ENCODE measurements at places on chromosomes 1 and 21.

DNA sequence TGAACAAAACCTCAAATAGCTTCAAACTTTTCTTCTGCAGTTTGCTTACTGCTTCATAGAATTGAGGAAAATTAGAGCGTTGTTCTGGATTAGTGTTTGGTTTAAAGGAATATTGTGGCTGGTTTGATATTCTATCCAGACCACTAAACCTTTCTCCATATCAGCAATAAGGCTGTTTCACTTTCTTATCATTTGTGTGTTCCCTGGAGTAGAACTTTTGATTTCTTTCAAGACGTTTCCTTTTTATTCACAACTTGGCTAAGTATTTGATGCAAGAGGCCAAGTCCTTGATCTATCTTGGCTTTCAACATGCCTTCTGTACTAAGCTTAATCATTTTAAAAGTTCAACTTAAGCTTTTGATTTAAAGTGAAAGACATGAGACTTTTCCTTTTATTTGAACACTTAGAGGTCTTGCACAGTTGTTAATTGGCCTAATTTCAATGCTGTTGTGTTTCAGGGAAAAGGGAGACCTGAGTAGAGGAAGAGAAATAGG is 359.1 kb downstream of the S1PR1 start:
- no peak for DNase-seq

DNA sequence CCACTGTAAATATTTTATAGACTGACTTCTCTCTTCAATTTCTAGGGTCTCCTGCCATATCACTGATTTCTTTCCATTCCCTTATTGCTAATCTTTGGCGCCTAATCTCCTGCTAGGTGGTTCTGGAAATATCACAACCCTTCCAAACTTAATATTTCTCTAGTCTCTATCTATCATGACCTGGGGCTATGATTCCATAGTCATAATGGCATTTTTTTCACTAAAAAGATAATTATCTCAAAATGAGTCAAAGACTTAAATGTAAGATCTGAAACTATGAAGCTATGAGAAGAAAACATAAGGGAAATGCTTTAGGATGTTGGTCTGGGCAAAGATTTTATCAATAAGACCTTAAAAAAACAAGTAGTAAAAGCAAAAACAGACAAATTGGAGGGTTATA is 74.2 kb downstream of the LEPR start:
- DNase-seq = no peak

GRCh38 chr21:40902299-40902698 is 55.3 kb upstream of the DSCAM start:
- no peak for DNase-seq

DNA sequence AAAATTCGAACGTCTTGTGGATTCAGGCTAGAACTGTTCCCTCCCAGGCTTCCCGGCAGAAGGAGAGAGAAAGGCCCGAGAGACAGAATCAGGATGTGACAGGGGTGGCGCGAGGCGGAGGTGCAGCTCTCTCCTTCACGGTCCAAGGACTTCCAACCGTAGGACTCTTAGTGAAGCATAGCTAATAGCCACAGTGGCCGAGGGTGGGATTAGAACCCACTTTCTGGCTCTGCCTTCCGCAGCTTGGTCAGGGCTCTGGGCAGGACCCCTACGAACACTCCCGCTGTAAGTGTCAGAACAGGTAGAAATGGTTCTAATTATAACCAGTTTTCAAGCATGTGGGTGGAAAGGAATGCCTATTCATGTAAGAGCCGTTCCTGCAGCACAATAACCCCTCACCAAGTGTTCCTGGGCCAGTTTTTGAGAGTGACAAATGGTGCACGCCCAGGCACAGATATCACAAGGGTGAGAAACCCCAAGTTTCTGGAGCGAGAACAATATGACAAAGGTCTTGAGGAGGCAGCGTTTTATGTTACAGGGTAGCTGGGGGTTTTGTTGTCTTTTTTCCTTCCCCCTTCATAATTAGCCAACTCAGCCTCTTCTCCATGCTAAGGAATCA is 86.4 kb downstream of the SYF2 start:
- DNase-seq = peak; percentile 14

- no peak for DNase-seq
These were observed 122.7 kb downstream of the GABPA start for GRCh38 chr21:25857308-25858074.

DNA sequence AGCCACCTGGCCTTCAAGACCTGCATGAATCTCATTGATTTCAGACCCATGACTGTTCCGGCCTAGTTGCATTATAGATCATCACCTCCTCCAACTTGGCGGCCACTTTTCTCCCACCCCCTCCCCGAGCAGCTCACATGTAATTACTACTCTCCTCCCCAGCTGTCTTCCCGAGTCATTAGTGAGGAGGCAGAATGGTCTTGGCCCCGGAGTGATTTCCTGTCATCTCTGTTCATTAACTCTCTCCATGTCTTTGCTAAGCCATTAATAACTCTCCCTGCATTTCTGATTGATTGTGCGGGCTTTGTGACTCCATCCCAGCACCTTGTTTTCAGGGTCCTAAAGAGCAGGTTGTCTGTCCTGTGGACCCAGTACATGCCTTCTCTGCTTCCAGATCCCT is 75.6 kb upstream of the CNTN2 start:
- DNase-seq = no peak

GRCh38 chr1:164498792-164499191 is 60.2 kb upstream of the PBX1 start:
- DNase-seq = no peak

GRCh38 chr1:63799820-63800219 is 26.0 kb downstream of the ROR1 start:
- no peak for DNase-seq

GRCh38 chr1:33126411-33127000 is 45.6 kb downstream of the AZIN2 start:
- DNase-seq = no peak

GRCh38 chr1:242056988-242057744 is 58.3 kb upstream of the MAP1LC3C start:
- no peak for DNase-seq

DNA sequence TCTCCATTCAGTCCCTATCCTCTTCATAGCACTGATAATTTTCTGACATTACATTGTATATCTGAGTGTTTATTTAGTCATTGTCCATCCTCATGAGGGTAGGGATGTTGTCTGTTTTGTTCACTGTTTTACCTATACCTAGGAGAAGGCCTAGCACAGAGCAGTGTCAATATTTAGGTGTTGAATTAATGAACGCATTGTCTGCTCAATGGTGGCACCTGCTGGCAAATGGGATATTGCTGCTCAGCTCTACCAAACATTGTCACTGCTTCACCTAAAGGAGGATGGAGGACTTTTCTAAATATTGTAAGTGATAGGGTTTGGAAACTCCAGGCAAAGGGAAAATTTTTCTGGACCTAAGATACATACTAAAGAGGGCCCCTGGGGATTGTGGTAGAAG is 243.9 kb downstream of the RRAGC start:
- DNase-seq = no peak

GRCh38 chr1:14607295-14607694 is 8.8 kb downstream of the KAZN start:
- DNase-seq = no peak

GRCh38 chr1:82337635-82338034 is 536.9 kb downstream of the ADGRL2 start:
- no peak for DNase-seq

DNA sequence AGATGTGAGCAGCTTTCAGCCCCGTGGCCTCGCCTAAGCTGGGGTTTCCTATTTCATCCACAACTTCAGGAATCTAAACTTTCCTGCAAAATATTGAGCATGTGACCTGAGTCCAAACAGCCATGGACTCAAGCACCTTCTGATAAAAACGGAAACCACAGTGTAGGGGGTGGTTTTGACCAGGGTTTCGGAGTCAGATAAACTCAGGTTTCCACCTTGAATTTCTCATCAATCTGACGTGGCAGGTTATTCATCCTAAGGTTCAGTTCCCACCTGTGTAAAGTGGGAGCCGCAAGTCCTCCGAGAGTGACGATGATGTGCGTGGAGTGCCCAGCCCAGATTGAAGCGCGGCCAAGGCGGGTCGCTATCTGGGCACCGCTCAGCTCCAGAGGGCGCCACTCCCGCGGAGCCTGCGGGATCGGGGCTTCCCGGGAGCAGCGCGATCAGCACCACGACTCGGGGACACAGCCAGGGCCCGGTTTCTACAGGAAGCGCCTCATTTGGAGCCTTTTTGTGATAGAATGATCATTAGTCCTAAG is 871 bp upstream of the ETS2 start:
- DNase-seq = no peak

DNA sequence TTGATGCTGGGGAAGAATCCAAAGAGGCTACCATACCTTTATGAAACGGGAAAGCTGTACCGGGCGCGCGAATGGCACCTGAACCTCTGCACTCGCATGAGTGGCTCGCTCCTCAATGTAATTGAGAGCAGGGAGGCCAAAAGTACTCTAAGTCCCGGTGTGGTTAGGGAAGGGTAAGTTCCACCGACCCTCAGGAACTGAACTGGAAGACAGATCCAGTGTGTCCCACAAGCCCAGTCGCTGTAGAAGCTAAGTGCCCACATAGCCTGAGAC is 1.0 kb downstream of the GATAD2B start:
- peak; percentile 25 for DNase-seq

DNA sequence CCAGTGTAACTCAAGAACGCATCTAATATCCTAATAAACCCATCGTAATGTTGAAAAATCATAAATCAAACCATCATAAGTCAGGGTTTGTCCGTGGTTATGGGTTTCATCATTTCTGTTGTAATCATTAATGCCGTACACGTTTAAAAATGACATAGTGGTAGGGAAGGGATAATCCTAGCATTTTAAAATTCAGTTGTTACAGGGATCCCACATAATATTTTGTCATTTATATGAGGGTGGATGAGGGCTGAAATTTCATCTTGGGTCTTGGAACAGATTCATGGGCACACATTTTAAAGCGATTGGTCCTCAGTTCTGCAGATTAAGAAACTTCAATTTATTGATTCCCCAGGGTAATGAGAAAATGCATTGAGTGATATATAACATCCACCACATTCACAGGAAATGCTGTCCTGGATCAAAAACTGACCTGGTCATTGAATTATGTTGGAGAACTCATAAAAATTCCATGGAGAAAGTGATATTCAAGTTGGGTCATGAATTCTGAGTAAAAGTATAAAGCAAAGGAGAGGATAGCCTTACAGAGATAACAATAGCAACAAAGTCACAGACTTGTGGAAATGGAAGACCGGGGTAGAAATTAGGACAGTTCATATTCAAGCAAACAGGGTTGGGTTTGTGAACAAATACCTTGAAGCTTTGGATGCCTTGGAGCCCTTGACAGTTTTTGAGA is 1527.3 kb upstream of the TPTE start:
- no peak for DNase-seq

GRCh38 chr1:231634323-231635013 is 7.9 kb downstream of the DISC1 start:
- DNase-seq = no peak

- DNase-seq = peak; percentile 86
These were observed 1.6 kb downstream of the DRAXIN start for GRCh38 chr1:11693024-11693590.

DNA sequence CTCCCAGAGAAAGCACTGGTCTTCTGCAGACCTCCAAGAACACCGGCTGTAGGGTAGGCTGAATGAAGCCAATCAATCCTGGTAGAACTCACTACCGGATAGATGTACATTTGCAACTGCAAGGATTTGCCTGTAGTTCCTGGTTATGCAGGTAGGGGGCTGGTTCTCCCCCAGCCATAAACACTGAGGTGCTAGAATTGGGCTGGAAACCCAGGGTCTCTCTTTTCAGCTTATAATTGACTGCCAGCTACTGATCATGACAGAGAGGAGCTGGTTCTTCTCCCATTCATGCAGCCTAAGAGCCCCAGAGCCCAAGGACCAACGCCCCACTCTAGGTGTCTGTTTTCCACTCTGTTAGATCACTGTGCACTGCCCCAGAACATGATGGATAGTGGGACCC is 21.5 kb upstream of the MTARC2 start:
- no peak for DNase-seq

DNA sequence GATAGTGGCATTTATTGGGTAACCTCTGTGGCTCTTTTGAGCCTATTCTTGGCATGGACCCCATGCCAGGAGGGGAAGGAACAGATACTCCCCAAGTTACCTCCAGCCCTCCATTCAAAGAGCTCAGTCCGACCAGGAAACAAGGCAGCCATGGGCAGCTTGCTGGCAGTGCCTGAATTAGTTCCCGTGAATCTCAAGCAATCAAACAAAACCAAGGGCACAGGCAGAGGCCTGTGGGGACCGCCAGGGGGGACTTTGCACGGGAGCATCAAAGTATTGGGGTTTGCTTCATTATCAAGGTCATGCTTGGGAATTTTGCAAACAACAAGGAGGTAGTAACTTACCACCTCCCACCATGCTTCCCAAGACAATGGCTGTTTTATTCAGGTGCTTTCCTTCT is 81.2 kb upstream of the IFFO2 start:
- no peak for DNase-seq

DNA sequence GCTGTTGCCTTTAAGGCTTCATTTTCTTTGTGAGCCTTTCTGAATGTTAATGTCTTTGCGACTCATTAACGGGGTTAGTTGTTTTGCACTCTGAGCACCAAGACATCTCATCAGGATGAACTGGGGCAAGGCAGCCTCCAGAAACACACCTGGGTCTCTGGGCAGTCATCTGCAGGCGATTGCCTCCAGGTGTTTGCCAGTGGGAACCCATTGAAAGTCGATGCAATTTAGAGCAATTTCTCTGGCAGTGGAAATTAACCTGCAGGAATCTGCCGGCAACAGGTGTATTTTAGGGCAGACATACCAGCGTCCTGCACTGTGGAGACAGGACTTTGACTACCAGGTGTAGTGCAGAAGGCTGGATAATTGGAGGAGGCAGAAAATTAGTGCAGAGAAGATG is 661.0 kb upstream of the PTBP2 start:
- no peak for DNase-seq

GRCh38 chr1:55684131-55684650 is 469.0 kb upstream of the USP24 start:
- DNase-seq = no peak

DNA sequence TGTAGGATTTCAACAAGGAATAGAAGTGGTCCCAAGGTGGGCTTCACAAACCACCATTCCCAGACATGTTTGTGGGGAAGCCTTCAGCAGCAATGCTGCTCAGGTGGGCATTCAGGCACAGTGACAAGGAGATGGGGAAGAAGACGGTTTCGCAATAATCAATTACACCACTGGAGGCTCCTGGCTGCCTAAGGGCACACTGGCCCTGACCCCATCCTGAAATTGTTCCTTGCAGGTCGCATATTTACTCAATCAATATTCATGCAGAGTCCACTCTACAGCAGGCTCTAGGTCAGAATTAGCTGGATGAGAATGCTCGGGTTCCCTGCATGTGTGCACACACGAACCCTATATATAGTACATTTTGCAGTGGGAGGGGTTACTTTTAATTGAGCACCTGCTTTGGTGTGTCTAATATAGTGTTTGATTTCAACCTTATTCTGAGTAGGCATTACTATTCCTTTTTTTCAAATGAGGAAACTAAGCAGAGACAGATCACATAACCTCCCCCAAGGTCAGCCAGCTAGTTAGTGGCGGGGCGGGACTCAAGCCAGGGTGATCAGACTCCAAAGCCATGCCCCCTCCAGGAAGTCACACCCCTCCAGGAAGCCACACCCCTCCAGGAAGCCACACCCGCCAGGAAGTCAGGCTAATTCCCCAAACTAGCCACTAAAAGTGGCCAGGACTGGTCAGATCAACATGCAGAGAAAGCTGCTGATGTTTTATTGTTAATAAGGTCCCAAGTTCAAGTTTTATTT is 106.5 kb downstream of the HLCS start:
- peak; percentile 21 for DNase-seq

- DNase-seq = no peak
These were observed 144.0 kb upstream of the ZRANB2 start for GRCh38 chr1:71224741-71225377.
